ENCODE measurements at places on chromosomes 6 and 20. TPM values are rescaled to one million over a fixed set of nuclear protein-coding genes. Genes with fewer than 3 reads are reported as not detected.
A peak's percentile ranks its signal among the peaks of the same experiment; 100 is the strongest.

NKX2-2 gene
- polyA plus RNA-seq: not detected

- DNase-seq: no peak
These were observed 48.2 kb downstream of the AGPAT4 start for GRCh38 chr6:161225681-161226008.

- no peak for DNase-seq
These were observed 10.5 kb upstream of the STX11 start for GRCh38 chr6:144139817-144140216.

DNA sequence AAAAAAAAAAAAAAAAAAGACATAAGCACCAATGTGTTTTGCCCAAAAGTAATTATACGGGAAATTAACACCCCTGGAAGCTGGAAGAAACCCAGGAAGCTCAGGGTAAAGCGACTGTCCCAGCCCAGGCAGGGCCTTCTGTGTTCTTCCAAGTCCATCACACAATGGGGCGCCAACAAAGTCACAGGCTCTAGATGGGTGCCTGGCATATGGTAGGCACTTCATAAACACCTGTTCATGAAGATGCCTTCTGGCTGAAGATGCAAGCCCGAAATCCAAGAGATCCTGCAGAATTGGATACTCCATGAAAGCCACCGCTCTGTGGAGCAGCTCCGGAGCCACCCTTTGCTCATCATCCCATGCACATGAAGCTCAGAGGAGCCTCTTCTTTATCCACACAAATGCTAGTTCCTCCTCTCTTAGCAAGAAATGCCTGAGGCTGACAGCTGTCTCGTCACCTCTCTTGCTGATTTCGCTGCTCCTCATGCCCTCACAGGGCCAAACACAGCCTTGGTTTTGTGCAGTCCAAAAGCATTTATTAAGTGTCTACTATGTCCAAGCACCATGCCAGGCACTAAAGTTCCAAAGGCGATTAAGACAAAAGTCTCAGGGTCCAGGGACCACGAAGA is 76.6 kb downstream of the TRERF1 start:
- DNase-seq: no peak

- peak; percentile 37 for DNase-seq
These were observed 6.6 kb upstream of the BTNL2 start for GRCh38 chr6:32413427-32414047.

DNA sequence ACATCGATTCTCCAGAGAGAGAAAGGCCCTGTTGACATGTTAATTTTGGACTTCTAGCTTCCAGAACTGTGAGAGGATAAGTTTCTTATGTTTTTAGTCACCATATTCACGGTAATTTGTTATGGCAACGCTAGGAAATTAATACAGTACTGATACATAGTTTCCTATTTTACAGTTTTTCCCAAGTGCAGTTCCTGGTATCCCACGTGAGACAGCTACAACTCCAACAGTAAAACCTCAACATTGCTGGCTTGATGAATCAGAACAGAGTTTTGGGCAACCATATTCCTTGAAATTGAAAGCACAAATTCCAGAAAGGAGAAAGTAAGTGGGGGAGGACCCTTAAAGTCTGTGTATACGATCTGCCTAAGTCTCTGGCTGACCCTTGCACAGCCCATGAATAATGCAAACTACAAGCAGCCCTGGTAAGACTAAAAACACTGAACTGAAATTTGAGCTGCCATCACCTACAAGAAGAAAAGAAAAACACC is 505.1 kb upstream of the NRSN1 start:
- DNase-seq: no peak

DNA sequence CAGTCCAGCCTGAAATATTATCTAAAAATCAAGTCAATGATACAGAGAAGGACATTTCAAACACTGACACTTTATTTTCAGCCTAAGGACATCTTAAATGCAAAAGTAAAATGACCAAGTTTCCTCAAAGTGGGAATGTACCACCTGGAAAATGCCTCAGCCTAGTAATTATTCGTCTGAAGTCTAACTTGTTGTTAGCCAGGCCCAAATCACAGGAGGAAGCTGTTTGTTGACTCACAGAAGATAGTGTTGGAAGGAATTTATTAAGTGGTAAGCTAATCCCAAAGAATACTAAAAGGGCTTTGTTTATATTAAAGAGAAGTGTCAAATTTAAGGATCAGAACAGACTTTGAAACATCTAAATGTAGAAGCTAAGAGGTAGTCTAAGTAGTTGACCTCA is 2.5 kb downstream of the PDE7B start:
- no peak for DNase-seq

WFDC10A gene
- not detected for polyA plus RNA-seq

DNA sequence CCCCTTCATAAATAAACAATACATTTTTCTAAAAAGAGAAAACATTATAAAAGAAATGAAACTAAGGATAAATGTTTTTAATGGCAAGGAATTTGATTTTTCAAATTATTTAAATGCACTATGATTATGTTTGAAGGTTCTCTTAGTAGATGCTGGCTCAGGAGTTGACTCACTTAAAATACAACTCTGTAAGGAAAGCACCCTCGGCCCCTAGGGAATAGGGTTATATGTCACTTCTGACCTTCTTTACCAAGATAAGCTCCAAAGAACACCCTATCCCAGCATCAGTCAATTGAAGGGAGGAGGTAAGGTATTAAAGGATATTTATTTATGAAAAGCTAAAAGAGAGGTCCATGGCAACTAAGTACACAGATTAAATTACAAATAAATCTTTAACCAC is 6.8 kb downstream of the SNAP91 start:
- DNase-seq: no peak

DNA sequence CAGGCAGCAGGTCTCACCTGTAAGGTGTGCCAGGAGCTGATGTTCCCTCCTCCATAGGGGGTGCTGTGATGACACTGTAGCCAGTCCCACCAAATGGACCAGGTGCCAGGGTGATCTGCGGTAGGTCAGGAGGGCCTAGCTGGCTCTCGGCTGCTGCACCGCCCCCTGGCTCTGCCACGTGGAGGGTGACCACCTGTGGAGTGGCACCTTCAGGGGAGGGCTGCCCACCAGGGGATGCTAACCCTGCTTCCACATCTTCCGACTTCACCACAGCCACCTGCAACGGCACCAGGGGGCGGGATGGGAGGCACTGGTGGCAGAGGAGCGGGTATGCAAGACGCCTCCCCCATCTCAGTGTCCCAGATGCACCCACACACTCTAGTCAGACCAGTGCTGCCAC is 18.3 kb downstream of the ZNF335 start:
- DNase-seq: no peak

CD40 gene
- 4.7 TPM for polyA plus RNA-seq

- DNase-seq: no peak
These were observed 119.9 kb upstream of the SLC22A16 start for GRCh38 chr6:110596354-110596753.

PHF3 gene
- polyA plus RNA-seq: 13.9 TPM

DNA sequence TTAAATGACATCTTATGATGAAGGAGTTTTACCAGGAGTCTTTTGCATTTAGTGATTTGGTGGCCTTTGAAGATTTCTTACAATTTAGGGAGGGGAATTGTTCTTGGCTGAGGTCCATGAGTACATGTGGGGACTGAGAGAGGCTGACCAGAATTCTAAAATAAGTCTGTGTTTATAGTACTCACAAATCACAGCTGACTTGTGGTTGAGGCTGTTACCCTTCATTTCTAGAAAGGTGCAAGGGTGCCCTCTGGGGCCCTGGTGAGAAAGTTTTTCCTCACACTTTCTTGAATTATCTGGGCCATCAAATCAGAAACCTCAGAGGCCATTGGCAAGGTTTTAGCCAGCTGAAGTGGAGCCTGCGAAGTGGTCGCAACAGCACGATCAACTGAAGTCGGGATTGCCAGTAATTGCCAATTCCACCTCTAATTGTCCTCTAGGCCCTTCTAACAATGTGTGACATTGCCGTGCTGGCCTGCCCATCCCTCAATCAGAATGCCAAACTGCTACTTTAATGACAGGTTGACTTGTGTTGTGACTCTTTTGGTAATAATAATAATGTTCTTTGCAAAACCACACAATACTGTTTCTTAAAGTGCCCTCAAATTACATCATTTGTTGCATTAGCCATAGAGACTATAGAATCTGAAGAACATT is 221.6 kb downstream of the OGFRL1 start:
- DNase-seq: peak; percentile 25

DNA sequence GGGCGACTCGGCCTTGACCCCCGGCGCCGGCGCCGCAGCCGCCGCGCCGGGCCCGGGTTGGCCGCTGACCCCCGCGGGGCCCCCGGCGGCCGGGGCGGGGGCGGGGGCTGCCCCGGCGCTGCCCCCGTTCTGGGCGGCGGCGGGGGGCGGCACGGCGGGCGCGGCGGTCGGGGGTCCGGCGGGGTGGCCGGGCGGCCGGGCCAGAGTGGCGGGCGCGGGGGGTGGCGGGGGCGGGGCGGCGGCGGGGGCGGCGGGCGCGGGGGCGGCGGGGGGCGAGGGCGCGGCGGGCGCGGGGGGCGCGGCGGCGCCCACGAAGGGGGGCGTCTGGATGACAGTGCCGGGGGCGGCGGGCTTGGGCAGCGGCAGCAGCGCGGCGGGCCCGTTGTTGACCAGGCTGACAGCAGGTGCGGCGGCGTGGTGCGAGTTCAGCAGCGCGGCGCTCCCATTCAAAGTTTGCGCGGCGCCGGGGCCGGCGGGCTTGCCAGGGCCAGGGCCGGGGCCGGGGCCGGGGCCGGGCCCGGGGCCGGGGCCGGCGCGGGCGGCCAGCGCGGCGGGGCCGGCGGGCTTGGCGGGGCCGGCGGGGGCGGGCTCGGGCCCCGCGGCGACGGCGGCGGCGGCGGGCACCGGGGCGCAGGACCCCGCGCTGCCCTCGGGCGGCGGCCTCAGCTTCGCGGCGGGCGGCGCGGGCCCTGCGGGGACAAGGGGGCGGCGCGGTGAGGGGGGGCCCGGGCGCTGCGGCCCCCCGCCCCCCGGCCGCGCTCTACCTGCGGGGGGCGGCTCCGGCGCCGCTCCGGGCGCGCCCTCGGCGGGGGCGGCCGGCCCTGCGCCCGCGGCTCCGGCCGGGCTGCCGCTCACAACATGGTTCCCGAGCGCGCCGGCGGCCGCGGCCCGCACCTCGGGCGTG is 659 bp downstream of the TAF4 start:
- no peak for DNase-seq

DNA sequence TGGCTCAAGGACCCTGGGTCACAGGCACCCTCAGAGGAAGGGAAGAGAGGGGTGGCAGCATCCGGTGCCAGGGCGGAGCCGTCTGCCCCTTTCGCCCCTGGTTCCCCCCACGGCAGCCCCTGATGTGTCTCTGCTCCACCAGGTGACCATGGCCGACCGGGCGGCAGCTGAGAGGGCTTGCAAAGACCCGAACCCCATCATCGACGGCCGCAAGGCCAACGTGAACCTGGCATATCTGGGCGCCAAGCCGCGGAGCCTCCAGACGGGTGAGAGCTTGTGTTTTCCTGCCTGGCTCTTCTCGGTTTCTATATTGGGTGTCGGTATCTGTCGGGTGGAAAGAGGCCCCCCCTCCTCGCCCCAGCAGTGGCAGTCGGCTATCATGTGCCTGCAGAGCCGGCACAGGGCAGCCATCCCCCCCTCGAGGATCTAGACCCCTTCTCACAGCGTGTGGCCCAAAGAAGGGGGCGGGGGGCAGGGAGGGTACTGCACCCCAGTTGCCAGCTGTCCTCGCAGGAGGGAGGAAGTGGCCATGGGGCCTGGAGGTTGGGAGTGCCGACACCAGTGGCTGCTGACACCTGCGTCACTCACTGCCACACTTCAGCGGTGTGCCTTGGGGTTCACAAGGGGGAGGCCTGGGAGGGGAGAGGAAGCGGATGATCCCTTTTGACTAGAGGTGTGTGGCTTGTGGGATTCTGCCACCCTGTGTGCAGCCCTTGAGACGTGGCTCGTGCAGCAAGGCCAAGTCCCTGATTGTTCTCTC is 1.5 kb downstream of the RBM38 start:
- DNase-seq: no peak

CCDC170 gene
- polyA plus RNA-seq: 0.05 TPM

DNA sequence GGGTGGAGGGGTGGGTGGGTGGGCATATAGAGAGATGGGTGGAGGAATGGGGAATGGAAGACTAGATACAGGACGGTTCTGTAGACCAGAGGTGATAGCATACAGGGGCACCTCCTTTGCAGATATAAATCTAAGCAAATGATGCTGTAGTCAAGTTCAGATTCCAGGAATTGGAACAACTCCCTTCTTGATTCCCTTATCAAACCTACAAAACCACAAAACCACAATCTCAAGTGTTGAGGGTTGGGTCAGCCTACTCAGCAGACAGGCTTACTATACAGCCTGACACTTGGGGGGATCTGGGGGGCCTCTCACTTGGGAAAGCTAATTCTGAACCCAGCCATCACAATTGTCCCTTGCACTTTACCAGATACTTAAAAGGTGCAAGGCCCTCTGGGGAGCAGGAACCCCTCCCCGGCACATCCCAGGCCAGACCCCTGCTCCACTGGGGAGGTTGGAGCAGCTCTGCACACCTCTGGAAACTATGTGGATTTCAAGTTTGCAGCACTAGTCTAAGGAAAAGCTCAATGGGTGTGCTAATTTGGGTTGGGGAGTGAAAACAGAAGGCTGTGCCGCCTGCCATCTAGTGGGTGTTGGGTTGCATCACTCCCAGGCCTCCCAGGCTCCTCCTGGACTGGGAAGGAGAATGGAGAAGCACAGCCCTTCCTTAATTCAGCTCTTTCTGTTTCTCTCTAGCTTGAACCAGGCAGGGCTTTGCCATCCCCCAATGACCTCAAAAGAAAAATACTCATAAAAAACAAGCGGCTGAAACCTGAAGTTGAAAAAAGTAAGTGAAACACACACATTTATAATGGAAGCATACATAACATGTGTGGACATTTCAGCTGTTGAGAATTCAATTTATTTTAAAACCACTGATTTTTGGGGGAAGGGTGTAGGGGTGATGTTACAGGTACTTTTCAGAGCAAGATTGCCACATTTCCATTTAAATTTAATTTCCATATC is 121.2 kb upstream of the LAMP5 start:
- peak; percentile 73 for DNase-seq

- no peak for DNase-seq
These were observed 134.5 kb downstream of the CDH26 start for GRCh38 chr20:60092729-60093128.

- DNase-seq: no peak
These were observed 6.3 kb downstream of the CCR6 start for GRCh38 chr6:167129159-167129558.

- peak; percentile 31 for DNase-seq
These were observed 39.5 kb downstream of the PIGU start for GRCh38 chr20:34637245-34638038.

BAG2 gene
- polyA plus RNA-seq: 8.7 TPM

DNMT3B gene
- 9.5 TPM for polyA plus RNA-seq

DNA sequence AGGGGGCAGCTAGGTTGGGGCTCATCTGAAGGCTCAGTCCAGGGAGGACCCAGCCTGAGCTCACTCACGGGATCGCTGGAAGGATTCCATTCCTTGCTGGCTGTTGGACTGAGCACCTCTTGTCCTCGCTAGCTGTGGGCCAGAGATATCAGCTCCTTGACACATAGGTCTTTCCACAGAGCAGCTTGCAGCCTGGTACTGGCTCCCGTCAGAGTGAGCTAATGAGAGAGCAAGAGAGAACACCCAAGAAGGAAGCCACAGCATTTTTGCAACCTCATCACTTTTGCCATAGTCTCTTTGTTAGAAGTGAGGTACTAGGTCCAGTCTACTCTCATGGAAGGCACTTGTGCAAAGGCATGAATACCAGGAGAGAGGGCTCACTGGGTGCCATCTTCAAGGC is 179.9 kb downstream of the CDC5L start:
- no peak for DNase-seq

Data from A549 (cell line).